HCT116 (cell line): ENCODE measurements at places on chromosomes 6 and 20.

GRCh38 chr20:53611449-53611894 is 17.8 kb upstream of the ZNF217 start:
- peak; percentile 78 for DNase-seq

- DNase-seq = no peak
These were observed 1.9 kb downstream of the AIG1 start for GRCh38 chr6:143062551-143062950.

DNA sequence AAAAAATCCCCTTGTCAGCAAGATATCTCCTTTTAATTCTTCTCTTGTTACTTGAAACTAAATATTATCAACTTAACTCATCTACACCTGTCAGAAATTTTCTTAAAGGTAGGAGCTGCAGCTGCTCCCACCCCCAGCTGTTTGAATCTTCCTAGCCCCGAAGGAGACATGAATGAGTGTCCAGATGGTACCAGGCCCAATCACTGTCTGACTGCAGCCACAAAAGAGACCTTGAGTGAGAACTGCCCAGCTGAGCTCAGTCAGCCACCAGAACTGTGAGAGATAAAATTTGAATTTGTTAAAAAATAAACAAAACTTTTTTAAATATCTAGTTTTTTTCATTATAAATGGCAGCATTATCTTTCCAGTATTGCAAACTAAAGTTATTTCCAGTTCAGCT is 84.7 kb downstream of the PRSS35 start:
- DNase-seq = no peak

- peak; percentile 82 for DNase-seq
These were observed 47.2 kb downstream of the TRERF1 start for GRCh38 chr6:42404484-42404883.

DNA sequence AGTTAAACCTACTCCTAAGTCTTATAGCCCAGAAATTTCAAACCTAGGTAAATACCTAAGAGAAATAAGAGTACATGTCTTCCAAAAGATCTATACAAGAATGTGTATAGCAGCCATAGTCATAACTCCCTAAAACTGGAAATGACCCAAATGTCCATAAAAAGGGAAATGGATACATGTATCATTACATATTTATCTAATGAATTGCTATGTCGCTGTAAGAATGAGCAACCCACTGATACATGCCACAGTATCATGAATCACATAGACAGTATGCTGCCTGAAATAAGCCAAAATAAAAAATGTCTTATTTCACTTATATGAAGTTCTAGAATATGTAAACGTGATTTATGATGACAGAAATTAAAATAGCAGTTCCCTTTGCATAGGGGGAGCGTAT is 679.5 kb downstream of the MAFB start:
- DNase-seq = no peak

GRCh38 chr20:39245685-39246311 is 283.7 kb downstream of the DHX35 start:
- DNase-seq = no peak

- no peak for DNase-seq
These were observed 104.9 kb upstream of the CEP162 start for GRCh38 chr6:84332139-84333034.

DNA sequence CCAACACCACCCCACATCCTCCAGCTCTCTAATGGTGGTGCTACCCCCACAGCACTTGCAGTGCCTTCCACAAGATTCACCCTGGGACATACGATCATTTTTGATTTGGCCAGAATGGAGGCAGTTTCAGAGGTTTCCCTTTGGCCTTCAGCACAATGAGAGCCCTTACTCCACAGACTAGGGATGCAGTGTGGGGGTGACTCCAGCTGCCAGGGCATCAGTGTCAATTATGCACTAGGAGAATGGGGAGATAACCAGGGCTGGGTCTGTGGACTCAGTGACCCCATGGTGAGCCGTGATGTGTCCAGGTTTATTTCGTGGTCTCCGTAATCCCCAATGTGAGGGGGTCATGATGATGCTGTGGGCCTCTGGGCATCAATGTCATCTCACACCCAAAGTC is 31.5 kb upstream of the MICB start:
- no peak for DNase-seq

- no peak for DNase-seq
These were observed 84.7 kb downstream of the PREX1 start for GRCh38 chr20:48742912-48743680.

DNA sequence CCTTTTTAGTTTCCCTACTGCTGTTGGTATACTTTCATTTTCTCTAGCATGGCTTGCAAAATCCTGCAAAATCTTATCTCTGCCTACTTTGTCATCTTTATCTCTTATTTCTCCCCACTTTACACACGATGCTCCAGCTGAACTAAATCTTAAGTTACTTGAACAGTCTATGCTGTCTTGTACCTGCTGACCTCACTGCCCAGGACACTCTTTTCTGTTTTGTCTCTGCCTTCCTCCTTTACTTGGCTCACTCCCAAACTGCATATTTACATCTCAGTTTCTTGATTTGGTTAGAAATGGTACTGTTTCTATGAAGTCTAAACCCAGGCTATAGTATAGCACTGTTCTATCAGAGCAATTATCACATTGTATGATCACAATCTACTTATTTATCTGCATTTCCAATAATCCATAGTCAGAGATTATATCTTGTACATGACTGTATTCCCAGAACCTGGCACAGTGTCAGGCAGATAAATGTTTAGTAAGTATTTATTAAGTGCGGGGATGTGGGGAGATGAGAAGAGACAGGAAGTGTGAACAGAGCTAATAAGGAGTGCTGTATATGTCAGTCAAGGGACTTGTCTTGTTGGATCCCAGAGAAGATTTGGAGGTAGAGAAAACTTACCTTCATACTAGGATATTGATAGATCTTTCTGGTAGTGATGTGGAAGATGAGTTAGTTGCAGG is 57.6 kb downstream of the ADGRG6 start:
- no peak for DNase-seq

- DNase-seq = no peak
These were observed 27.4 kb upstream of the SCRT2 start for GRCh38 chr20:703006-703405.

- DNase-seq = no peak
These were observed 37.4 kb upstream of the OPRM1 start for GRCh38 chr6:154001494-154002285.

DNA sequence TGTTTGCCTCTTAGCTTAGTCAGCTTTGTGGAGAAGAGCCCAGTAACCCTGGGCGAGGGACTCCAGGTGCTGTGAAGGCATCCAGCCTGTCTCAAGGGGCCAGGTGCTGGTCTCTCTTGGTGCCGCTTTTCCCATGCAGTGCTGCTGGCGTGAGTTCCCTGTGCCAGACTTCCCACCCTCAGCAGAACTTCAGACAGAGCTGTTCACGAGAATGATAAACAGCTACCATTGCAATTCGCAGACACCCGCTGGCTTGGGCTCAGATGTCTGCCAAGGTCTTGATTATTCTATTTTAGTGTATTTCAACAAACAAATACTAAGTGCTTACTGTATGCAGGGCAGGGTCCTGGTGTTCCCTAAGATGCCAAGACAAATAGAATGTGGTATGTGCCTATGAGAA is 57.7 kb downstream of the RNF217 start:
- DNase-seq = no peak

DNA sequence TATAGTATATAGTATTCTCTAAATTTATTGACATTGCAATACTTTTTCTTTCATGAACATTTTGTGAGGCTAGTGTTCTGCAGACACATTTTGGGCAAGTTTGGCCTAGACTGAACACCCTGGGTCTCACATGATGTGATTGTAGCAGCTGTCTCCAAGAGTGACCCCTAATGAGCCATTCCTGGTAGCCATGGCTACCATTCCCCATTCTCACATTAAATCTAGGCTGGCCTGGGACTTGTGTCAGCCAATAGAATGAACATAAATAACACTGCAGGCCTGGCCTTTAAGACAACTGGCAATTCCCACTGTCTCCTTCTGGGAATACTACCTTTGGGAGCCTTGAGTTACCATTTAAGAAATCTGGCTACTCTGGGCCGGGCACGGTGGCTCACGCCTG is 38.0 kb upstream of the TASP1 start:
- no peak for DNase-seq

- no peak for DNase-seq
These were observed 148.7 kb upstream of the CARMIL1 start for GRCh38 chr6:25130518-25130917.

DNA sequence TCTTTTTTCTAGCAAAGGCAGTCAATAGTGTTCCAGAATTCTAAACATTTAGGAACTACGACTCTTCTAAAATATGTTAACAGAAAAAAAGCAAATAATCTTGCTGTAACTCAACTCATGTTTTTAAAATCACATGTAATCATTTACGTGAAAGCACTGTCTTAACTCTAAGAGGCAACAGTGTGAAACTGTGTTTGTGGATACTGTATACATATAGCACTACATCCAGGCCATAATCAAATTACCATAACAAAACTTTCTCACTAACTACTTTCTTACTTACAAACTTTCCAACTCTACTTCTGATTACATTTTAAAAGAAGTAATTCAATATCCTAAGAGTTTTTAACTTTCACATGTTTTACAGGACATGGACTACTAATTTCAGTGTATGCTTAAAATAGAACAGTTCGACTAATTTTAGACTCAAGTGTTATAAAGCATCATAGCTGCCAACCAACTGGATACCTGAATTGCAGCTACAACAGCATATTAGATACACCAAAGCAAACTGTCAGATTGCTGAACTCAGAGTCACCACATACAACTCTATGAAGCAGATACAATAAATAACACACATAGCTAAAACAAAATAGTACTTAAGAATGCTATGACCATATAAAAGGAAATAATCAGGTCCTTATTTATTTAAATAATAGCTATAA is 121.6 kb upstream of the BEND6 start:
- no peak for DNase-seq

- DNase-seq = no peak
These were observed 18.1 kb upstream of the CEBPB start for GRCh38 chr20:50172347-50173013.

DNA sequence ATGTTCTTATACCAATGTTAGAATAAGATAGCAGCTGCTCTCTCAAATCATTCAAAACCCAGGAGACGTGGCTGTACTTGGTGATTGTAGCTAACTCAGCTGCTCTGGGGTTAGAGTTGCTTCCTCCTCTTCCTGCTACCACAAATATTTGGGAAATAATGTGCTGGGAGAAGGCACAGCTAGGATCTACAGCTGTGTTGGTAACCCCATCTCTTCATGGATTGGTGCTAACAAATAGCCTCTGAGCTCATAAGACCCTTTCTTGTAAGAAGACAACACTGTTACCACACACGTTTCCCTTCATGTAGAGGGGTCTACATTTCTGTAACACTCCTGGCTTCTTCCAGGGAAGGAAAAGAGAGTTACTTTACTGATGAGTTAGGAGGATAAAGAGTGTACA is 911.0 kb upstream of the CITED2 start:
- DNase-seq = no peak

- DNase-seq = peak; percentile 82
These were observed 82.4 kb upstream of the TAB2 start for GRCh38 chr6:149235130-149235561.

DNA sequence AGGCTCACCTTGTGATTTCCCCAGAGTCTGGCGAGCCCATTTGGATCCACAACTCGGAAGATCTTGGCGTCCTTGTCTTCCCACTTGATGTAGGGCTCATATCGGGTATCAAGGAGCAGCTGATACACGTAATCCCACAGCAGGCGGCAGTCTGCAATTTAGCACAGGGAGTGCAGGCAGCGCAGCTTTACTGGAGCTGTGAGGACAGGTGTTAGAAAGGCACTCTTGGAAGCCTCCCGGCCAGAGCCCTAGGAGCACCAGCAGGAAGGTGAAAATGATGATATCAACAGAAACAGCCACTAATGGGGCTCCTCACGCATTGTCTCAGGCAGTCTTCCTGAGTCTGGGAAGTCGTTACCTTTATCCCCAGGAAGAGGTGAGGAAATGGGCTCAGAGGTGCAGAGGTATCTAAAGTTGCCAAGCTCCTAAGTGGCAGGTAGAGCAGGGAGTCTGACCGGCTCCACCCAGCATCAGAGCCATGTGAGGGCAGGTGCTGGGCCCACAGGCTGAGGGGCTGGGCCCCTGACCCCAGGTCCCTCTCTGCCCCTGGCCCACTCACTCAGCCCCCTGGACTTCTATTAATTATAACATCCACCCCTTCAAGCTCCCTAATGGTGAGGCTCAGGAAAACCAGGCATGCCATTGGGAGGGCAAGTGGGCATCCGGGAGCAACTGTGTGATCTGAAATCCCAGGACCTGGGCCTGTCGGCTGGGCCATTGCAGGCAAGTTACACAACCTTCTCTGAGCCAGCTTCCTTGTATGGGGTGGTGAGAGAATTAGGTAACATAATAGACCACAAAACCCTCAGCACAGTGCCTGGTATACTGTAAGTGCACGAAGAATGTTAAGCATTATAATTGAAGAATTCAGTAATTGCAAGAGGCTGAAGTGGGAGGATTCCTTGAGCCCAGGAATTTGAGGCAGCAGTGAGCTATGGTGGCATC is 18.3 kb downstream of the ETV7 start:
- DNase-seq = no peak
